HFFc6 (cell line): ENCODE measurements at places on chromosomes 7 and 10.

GRCh38 chr7:100613412-100614175 is 1.3 kb downstream of the MOSPD3 start:
- DNase-seq = no peak

GRCh38 chr7:47119261-47119865 is 462.5 kb downstream of the TNS3 start:
- DNase-seq = no peak

DNA sequence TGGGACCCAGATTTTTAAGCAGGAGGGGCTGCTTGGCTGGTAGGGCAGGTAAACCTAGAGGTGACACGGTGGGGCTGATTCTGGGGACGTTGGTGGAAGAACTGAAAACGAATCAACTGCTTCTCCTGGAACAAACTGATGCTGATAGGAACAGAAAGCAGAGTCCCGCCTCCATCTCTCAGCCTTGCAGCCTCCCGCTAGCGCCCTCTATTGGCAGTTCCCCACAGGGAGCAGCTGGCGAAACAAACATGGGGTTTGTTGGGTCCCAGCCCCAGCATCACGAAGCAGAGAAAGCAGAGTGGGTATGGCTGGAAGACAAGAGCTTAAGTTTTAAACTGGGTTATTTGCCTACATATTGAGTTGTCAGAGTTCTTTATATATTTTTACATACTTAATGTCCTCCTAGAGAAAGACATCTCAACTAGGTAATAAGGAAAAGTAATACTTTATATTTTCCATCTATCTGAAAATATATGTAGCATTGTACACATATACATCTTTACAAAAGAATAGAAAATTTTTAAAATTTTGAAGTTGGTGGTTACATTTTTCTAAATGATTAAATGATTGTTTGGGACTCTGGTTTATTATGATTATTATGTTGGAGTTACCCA is 42.3 kb upstream of the FOXI2 start:
- no peak for DNase-seq

DNA sequence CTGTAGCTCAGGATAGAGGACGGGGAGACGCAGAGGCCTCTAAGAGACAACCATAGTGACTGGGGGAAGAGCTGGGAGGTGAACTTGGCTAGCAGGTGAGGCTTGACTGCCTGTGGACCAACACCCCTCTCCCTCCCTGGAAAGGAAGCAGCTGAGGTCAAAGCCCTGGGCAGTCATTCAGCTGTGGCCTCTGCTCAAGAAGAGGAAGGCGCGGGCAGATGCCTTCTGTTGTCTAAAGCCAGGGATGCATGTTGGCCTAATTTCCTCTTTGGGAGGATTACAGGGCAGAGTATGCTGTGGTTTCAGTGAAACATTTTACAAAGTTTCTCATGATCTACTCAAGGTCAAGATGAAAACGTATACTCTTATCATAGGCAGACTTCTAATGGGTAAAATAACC is 327.1 kb downstream of the PRPF18 start:
- DNase-seq = no peak

GRCh38 chr7:1946773-1947450 is 276.8 kb downstream of the ELFN1 start:
- DNase-seq = no peak

DNA sequence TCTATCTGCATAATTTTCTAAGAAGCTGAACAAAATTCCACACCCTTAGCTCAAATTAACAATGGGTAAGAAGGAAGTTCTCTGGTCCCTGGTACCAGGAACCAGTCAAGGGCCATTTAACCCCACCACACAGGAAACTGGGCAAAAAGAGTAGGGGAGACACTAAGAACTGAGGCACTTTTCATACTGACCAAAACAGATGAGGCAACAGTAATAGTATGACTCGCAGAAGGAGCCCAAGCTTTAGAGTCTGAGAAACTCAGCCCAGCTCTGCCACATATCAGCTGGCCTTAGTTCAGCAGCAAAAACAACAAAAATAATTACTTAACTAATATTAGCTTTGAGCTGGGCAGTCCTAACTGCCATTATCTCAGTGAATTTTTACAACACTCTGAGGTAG is 221.2 kb downstream of the FAM107B start:
- DNase-seq = peak; percentile 72

GRCh38 chr7:150927157-150927955 is 50.8 kb downstream of the KCNH2 start:
- DNase-seq = no peak

GRCh38 chr7:109354000-109354399 is 784.3 kb downstream of the DNAJB9 start:
- DNase-seq = no peak

DNA sequence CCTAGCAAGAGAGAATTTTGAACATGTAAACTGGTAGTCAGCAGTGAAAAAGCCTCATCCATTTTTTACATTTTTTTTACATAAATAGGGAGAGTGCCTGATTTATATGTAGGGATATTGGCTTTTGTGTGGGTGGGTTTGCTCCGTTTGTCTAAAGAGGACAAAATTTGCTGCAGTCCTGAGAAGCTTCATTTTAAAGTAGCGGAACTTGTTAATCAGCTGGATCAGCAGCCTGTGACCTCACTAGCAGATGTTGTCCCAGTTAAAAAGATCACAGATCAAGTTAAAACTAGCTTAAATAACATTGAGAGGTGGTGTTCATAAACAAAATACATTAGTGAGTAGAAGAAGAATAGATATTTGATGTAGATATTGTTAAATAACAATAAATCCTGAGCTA is 2.6 kb downstream of the ATRNL1 start:
- DNase-seq = no peak

GRCh38 chr10:119025336-119025735 is 4.2 kb upstream of the NANOS1 start:
- DNase-seq = peak; percentile 71

GRCh38 chr7:128783143-128783861 is 7.7 kb upstream of the OPN1SW start:
- DNase-seq = peak; percentile 68

DNA sequence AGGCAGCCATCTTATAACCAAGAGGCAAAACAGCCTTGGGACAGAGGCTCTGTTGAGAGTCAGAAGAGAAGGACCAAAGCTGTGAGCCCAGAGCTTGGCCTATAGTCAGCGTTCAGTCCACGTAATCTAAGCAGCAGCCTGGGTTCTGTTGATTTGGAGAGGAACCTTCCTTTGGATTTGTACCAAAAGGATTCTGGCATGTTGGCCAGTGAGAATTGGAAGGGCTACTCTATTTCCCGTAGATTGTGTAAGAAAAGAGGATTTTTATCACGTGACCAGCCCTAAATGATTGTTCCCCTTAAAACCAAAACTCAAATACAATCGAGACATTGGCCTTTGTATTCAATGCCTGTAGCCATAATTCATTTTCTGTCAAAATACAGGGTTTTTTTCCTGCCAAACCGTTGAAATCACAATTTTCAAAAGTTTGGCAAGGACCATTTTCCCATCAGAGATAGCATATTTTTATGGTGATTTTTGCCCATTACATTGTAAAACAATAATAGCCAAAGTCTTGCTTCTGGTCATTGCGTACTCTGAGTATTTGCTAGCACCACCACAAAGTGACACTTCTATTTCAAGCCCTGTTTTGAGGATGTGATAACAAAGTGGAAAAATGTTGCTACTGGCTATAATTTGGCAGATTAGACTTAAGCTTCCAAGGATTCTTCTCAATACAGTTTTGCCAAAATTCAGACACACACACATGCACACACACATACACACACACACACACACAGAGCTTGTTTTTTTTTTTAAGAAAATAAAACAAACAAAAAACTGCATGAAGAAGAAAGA is 23.1 kb upstream of the BMPER start:
- no peak for DNase-seq

DNA sequence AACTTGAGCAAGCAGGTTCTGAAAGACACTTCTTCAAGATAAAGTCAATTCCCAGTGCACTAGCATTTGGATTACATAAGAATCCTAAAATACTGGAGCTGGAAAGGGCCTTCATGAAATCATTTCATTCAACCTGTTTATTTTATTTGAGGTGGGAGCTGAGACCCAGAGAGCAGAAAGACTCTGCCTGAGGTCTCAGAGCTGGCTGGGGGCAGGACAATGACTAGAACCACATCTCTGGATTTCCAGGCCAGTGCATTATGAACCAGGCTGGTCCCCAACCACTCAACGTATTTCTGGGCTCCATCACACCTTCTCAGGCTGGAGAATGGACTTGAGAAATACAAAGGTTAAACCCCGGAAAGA is 8.4 kb downstream of the ANXA11 start:
- DNase-seq = no peak

DNA sequence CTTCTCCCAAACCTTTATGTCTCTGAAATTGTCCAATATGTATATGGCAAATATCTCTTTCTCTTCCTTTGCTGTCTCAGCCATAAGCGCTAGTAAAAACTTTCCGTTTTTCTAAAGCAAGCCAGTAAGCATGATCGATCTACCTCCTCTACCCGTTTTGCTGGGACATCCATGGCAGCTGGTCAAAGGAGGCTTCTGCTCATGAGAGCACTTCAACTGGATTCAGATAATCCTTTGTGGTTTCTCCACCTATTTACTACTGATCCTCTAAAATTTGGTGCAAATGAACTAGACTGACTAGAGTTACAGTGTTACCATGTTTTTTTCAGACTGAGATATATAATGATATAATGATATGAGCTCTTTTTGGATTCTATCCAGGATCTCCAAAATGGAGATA is 42.7 kb downstream of the GBF1 start:
- DNase-seq = no peak

DNA sequence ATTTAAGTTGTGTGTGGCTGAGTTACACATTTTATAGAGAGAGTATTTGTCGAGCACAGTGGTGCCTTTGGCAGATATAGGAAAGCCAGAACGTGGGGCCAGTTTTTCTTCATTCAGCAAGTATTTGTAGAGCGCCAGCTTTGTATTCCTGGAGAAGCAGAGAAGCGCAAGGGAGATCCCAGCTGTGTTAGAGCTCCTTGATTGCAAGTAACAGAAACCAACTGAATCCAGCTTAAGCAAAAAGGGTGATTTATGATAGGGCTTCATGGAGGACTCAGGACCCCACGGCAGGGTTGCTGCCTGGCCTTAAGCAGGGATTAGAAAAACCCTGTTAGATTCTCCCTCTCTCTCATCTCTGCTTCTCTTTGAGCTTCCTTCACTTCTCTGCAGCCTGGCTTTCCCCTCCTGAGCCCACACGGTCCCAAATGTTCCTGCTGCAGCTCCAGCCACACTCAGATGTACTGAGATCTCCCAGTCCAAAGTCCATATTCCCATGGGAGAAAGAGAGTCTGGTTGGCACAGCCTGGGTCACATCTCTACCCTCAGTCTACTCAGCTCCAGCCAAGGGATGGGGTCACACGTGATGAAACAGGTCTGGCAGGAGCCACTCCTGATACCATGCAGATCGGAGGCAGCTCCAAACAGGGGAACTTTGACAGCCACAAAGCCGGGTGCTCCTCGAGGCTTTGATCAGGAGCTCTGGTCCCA is 16.7 kb downstream of the UBTD1 start:
- no peak for DNase-seq

DNA sequence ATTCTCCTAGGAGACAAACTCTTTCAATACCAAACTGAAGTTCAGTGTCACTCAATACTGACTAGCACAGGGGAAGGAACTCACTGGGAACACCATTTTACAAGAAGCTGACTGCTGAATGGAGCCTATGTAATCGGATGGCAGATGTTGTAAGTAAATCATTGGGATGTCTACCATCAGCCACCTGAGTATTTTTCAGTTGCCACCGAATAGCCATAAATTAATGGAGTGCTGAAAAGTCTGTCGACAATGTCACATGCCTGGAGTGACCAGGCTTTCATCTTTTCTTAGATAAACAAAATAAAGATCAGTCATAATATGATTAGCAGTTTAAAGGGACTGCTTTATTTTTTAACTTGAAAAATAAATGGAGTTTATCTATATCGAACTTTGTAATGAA is 145.9 kb upstream of the SEMA3E start:
- no peak for DNase-seq

GRCh38 chr7:48634116-48634632 is 290.2 kb upstream of the CDC14C start:
- no peak for DNase-seq

DNA sequence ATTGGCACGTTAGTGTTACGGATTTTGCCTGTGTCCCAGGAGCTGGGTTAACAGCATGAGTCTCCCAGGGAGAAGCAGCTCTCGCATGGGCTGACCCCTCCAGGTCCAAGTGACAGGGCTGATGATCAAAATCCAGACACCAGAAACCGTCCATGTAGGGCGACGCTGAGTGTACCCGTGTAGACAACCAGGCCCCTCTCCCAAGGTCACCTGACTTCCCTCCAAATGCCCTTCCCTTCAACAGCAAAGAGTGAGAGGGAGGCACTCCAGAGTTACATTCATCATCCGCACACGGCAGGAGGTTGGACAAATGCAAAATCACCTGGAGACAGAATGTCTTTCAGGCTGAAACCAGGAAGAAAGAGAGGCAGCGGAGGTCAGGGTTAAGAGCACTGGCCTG is 14.9 kb upstream of the HSPA12A start:
- no peak for DNase-seq

DNA sequence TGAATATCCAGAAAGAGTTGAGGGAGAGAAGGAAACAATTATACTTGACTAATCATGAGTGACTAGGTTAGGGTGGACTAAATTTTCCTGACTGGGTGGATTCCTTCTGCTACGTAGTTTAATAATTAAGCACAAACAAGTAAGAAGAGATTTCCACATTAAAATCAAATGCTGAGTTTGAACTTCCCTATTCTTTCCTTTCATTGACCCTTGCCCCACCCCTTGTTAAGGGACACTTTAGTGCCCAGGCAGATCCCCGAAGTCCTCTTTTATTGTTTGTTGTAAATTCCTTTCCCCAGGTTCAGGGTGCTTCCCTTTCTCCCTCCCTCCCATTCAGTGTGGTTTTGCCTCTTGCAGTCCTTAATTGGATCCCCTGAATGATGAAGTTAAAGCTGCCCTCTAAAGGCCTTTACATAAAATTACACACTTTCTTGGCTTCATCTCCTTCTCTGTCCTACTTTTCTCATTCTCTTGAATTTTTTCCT is 8.8 kb upstream of the SPAM1 start:
- DNase-seq = no peak

DNA sequence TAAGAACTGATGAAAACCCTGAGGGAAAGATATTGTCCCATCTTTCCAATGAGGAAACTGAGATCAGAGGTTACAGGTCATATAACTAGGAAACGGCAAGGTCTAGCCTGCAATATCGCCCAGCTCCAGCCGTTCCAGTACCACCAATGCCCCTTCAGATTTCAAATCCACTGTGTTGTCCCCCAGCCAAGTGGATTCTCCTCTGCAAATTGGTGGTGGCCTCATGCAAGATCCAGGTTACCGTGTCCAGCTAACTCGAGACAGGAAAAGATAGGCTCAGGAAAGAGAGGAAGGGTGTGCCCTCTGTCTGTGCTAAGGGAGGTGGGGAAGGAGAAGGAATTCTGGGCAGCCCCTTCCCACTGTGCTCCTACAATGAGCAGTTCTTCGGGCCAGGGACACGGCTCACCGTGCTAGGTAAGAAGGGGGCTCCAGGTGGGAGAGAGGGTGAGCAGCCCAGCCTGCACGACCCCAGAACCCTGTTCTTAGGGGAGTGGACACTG is 25.3 kb downstream of the PRSS2 start:
- DNase-seq = no peak

- no peak for DNase-seq
Measured at GRCh38 chr7:111393011-111393754, 169.1 kb downstream of the IMMP2L start.

GRCh38 chr7:74401137-74401859 is 52.4 kb upstream of the GTF2IRD1 start:
- DNase-seq = peak; percentile 47
